T follicular helper cell (primary cell): ENCODE measurements at places on chromosomes 3 and 15.

GRCh38 chr15:89171136-89172072 is 50.0 kb downstream of the RLBP1 start:
- peak; percentile 6 for DNase-seq

DNA sequence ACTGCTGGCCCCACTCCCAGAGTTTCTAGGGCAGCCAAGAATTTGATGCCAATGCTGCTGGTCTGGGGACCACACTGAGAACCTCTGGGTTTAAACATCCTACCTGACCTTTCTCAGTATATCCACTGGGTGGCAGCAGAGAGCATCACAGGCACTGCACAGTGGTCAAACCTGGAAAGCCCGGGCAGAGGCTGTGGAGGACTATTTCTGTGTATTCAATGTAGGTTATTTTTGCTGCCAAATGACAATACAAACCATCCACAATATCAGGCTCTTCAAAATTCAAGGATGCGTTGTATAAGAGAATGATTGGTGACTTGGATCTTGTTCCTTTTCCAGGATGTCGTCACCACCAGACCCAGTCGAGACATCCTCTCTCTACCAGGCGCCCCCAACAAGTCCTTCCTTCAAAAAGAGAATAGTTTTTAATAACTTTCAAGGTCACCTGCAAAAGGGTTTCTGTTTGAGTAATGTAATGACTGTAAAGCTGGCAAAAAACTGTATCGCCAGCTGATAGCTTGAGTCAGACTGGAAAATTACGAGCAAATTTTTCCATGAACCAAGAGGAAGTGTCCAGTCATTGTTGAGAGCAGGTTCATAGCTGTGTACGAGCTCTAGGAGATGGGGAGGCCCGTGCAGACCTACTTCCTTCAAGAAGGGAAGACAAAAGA is 30.5 kb upstream of the MYZAP start:
- peak; percentile 38 for DNase-seq

- DNase-seq: no peak
Observed at GRCh38 chr3:147736226-147736625, 327.1 kb downstream of the ZIC1 start.

DNA sequence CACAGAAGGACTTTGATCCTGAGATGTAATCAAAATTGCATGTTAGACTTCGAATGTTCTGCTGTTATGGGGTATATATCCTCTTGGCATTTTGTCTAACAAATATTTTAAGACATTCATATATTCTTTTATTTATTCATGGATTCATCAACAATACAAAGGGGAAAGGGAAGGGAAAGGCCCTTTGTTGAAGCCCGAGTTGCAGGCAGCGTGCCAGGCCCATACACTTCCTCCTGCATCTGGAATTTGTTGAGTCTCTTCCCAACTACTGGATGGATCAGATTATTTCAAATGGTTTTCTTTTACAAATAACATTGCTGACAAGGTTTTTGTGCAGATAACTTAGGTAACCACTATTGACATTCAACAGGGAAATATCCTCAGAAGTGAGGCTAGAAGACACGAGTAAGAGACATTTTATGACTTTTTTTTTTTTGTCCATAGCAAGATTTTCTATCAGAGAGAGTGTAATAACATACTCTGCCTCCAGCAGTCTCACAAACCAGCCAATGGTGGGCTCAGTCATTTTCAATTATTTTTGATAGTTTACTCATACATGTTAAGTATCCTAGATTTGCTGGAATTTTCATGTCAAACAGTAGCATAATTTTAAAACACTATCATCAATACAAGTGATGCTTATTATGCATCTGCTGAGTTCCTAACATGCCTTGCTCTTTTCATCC is 94.3 kb downstream of the RPL39L start:
- no peak for DNase-seq

GRCh38 chr3:48215876-48216275 is 7.4 kb upstream of the CAMP start:
- DNase-seq: no peak

- DNase-seq: no peak
Observed at GRCh38 chr15:79973456-79974195, 2.6 kb upstream of the BCL2A1 start.

- DNase-seq: no peak
Observed at GRCh38 chr3:83934192-83935021, 1024.4 kb upstream of the CADM2 start.

- DNase-seq: no peak
Observed at GRCh38 chr3:48320996-48321395, 12.5 kb downstream of the SPINK8 start.

DNA sequence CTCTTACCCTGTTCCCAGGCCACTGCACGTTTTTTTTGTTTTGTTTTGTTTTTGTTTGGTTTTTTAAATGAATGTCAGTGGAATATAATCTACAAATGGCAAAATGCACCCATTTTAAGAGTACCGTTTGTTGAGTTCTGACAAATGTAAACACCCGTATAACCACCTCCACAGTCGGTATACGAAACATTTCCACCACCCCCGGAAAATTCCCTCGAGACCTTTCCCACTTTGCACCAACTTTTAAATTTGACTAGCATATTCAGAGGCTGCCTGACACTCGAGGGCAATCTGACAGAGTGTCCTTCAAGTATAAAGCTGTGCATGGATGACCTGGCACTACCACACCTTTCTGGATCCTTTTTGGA is 613 bp upstream of the ARHGEF3 start:
- no peak for DNase-seq

DNA sequence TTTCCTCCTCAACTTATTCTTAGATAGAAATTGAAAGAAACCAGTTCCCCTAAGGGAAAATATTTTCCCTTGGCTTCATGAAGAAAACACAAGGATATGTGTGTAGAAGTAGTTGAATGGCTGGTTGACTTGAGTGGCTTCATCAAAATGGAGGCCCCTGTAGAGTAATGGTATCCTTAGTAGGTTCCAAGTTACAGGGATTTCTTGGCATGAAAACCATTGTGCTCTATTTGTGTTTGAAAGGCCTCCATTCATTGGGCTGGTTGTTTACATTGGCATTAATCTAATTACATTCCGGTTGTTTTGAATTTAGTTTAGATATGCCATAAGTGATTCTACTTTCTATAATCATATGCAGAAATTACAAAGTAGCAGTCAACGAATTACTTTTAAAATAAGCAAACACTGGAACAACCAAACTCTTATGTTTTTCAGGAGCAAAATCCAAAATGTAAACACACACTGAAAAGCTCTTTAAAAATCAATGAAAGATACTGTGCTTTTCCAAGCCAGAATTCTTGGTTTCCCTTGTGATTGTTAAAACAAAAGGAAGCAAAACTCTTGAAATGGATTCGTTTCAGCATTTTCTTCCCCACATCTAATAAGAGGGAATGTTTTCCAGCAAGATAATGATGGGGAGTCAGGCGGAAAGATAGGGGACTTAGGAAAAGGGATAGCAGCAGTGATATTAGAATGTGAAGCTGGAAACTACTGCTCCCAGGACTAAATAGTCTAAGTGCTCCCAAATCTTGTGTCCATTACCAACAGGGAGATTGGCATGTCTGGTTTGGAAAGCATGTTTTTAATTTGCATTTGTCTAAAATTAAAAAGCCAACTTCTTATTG is 77.0 kb downstream of the EPHA3 start:
- DNase-seq: no peak

- peak; percentile 42 for DNase-seq
Observed at GRCh38 chr3:170811928-170812591, 57.9 kb downstream of the RPL22L1 start.

- DNase-seq: no peak
Observed at GRCh38 chr3:20682573-20682972, 496.6 kb upstream of the SGO1 start.

GRCh38 chr3:7659079-7659478 is 798.2 kb downstream of the GRM7 start:
- no peak for DNase-seq

DNA sequence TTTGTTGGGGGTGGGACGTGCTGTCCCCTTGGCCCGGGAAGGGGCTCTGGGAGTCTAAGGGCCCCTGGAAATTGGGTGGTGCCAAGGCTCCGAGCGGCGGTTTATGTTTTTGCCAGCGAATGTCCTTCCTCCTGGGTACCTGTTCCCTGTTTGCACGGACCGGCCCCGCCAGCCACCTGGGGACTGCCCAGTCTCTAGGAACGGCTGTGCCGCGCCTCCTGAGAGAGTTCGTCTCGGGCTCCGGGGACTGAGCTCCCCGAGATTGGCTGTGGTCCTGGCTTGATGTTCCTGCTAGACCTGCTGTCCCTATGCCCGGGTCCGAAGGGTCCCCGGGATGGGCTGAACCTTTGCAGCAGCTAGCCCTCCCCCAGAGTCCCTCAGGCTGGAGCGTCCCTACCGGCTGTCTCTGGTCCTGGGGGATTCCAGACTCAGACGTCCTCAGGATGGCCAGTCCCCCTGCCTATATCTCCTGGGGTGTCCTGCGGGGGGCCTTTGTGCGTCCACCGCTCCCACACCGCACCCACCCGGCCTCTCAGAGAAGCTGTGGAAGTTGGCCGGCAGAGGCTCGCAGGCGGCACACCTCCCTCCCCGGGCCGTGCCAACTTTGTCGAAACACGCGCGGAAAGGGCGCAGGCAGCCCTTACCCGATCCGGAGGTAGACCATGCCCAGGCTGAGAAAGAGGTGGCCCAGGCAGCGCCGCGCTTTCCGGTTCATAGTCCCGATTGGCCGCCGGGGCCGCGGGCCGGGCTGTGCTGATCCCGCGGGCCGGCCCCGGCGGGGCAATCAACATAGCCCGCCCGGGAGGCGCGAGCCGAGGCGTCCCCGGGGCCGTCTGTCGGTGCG is 547 bp downstream of the WNT7A start:
- no peak for DNase-seq

DNA sequence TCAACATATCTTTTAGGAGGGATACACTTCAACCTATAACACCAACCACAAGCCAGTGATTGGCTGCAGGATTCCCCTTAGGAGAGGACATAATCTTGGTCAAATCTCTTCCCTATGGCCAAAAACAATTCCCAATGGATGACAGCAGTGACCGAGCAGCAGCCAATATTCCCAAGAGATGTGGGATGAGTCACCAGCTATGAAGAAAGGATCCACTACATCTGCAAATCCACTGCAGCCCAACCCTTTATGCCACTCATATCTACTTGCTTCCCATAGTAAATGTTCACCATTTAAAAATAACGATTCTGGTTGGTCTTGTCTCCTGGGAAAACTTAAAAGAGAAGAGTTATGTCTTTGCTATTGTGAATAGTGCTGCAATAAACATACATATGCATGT is 4.5 kb upstream of the IQCF5 start:
- DNase-seq: no peak

DNA sequence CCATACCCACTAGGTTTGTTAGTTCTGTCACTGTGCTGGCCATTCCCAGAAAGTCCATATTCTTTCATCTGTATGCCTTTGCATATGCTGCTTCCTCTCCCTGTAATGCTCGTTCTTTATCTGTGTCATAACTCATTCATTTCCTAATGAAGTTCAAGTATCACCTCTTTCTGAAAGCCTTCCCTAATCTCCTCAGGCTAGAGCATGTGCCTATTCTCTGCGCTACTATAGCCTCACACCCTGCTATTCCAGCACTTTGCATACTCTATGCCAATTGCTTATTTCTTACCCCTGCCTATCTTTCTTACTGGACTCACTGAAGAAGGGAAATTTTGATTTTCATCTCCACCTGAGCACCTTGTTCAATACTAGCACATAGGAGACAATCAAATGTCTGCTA is 25.6 kb upstream of the C2CD4B start:
- no peak for DNase-seq

DNA sequence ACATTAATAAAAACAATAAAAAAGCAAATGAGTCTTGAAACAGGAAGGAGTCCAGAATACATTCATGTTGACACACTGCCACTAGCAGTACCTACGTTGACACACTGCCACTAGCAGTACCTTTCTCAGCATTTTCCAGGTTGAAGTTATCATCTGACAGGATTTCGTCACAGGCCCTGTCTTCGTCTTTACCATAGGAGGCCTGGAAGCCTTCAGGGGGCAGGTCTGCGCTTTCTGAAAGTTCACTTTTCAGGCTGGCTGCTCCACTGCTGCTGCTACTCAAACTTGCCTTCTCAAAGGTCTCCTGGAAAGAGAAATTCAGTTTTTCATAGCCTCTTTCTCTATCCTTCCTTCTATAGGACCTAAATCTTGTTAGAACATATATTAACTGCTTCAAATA is 194.7 kb downstream of the NEK10 start:
- DNase-seq: no peak

DNA sequence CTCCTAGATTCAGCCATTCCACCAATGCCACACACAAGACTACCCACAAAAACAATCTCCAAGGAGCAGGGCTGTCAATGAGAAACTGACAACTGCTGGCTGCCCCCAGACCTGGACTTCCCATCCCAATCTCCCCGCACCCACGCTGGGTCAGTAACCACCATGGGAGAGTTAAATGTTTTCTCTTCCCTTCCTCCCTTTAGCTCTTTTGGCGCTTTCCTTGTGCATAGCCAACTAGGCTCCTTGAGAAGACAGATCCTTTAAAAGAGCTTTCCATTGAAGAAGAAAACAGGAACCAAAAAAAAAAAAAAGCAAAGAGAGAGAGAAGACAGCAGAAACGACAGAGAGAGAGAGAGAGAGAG is 8.3 kb downstream of the BCL6 start:
- DNase-seq: no peak

- DNase-seq: no peak
Observed at GRCh38 chr15:70038730-70039392, 58.9 kb downstream of the TLE3 start.

- DNase-seq: no peak
Observed at GRCh38 chr15:76951220-76951619, 19.7 kb downstream of the RCN2 start.

DNA sequence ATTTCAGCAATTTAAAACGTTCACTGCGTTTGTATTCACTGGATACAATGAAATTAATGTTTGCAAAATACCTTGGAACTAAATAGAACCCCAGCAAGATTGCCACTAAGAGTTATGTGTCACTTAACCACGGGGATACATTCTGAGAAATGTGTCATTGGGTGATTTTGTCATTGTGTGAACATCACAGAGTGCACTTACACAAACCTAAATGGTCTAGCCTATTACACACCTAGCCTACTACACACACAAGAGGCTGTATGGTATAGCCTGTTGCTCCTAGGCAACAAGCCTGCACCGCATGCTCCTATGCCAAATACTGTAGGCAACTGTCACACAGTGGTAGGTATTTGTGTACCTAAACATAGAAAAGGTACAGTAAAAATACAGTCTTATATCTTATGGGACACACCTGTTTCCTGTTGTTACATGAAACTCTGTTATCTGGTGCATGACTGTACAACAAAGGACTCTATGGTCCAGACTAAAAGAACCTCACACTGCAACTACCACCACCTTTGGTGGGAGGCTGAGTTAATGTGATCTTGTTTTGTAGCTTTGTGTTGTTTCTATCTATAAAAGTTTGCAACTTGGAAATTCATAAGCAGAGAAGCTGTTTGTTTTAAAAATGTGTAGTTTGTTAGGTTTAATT is 92.2 kb upstream of the NTRK3 start:
- DNase-seq: no peak

GRCh38 chr3:79506751-79507150 is 261.0 kb downstream of the ROBO1 start:
- no peak for DNase-seq

- no peak for DNase-seq
Observed at GRCh38 chr3:3778216-3778615, 21.0 kb upstream of the LRRN1 start.

GRCh38 chr3:132847849-132848625 is 125.8 kb upstream of the NPHP3 start:
- DNase-seq: no peak
